Melanocyte of skin (primary cell): ENCODE measurements at places on chromosomes 12 and 14. TPM values are rescaled to one million over a fixed set of nuclear protein-coding genes. Genes with fewer than 3 reads are reported as not detected.

Gene DAO
- not detected in 2 replicates for total RNA-seq

Gene TAS2R10
- 1.0 and 2.2 TPM in 2 replicates for total RNA-seq

Gene RTL1
- total RNA-seq: not detected in 2 replicates

Gene TSHR
- not detected in 2 replicates for total RNA-seq

Gene TMEM121
- 3.8 and 10.2 TPM in 2 replicates for total RNA-seq

Gene MAP3K9
- 1.1 and 1.7 TPM in 2 replicates for total RNA-seq
